ENCODE measurements at places on chromosomes 5 and 9.

- no peak for DNase-seq
These were observed 215.3 kb downstream of the PRELID2 start for GRCh38 chr5:145619806-145620310.

GRCh38 chr5:144032375-144032774, 138.1 kb downstream of the YIPF5 start:
- no peak for DNase-seq

GRCh38 chr9:20584968-20585643, 37.2 kb downstream of the MLLT3 start:
- no peak for DNase-seq

DNA sequence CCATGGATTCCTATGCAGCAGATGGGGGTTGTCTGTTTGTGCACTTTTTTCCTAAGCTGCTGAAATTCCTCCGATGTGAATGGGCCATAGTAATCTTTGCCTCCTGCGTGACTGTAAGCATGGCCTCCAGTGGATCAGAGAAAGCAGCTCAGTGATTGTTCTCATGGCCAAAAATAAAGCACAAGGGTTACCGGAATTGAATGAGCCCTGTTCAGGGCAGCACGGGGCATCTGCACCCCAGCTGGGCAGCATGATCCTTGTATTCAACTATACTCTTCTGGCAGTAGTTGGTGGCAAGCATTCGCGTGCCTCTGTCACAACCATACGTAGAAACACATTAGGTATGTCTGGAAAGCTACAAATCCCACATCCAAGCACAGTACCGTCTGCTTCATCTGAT, 193.9 kb downstream of the RORB start:
- no peak for DNase-seq

DNA sequence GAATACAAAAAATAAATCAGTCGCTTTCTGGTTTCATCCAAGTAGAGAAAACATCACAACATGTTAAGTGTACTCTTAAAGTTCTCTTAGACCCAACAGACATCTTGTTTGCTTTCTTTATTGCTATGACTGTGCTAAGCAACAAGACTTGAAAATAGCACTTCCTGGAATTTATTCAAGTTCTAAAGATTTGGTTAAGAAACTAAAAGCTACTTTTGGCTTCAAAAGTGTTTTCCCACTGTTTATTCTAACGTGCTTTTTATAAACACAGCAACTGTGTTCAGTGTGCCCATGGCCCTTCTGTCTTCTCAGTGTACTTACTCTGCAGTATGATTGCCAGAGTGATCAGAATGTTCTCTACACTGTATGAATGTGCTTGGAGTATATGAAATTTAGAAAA, 109.8 kb downstream of the GIN1 start:
- DNase-seq = no peak

DNA sequence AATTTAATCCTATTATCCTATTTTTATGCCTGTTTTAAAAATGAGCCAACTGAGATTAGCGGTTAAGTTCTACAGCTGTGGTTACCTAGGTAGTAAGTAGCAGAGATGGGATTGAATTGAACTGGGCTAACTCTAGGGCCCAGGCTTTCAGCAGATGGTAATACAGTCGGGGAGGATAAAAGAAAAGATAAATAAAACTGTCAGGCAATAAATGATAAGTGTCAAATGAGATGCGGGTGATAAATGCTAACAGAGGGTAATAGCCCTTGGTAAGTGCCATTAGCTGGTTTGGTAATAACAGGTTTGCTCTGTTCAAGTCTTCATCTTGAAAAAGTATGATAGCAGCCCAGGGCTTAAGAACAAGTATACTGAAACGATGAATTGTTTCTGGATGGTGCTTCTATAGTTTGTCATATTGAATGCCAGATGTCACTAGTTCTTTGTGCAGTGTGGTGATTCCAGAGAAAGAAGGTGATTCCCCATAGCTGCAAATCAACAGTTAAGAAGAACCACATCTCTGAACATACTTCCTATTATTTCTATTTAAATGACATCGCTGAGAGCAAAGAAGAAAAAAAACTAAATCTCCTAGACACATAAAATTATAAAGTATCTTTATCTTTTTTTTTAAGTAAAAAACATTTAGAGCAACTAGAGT, 360.8 kb upstream of the PANK3 start:
- DNase-seq = no peak

DNA sequence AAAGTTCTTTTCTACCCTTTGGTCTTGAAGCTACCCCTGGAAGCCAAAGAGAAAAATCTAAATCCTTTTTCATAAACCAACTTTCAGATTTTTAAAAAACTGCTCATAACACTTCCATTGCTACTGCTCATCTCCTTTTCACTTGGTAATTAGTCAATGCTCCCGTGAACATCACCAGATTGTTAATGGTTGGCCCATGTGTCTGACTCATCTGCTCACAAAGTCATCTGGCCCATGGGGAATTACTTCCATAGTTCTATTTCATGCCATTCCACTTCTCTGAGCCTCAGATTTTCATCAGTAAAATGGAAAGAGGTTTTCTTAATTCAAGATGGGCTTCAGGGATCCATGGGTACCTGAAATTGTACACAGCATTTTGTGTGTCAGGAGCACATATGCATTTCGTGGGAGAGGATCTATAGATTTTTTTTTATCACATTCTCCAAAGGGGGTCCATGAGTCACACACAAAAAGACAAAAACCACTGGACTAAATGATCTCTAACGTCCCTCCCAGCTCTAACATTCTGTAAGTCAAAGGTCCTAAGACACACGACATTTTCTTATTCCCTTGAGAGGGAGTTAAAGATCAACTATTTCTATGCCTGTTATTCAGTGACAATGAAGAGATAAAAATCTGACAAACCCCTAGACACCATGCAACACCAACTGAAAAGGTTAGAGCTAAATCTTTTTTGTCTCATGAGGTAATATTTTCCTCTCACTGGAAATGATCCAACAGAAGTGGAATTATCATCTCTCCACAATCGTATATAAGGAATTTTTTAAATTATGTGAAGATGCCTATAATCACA, 75.4 kb downstream of the TEX10 start:
- no peak for DNase-seq

DNA sequence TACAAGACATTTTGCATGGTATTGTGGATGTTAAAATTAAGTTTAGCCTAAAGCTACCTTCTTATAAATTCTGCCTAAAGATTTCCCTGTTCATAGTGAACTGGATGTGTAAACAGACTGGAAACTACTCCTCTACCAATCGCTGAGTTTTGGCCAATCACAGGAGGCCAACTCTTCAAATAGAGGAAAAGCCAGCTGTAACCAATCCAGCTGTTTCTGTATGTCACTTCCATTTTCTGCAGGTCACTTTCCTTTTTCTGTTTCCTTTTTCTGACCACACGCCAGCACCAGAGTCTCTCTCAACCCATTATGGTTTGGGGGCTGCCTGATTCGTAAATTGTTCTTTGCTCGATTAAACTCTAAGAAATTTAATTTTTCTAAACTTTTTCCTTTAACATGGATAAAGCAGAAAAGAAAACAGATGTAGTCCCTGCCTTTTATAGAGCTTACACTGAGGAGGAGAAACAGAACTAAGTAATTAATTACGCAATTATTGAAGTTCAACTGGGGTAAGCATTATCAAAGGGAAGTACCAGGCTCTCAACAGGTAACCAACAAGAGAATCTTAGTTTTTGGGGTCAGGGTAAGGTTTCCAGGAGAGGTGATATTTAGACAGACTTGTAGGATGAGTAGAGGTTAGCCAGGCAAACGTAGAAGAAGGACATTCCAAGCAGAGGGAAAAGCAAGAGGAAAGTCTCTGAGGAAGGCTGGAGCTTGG, 27.7 kb downstream of the RANBP3L start:
- DNase-seq = no peak

GRCh38 chr9:35636135-35636876, 14.4 kb downstream of the SIT1 start:
- DNase-seq = no peak

DNA sequence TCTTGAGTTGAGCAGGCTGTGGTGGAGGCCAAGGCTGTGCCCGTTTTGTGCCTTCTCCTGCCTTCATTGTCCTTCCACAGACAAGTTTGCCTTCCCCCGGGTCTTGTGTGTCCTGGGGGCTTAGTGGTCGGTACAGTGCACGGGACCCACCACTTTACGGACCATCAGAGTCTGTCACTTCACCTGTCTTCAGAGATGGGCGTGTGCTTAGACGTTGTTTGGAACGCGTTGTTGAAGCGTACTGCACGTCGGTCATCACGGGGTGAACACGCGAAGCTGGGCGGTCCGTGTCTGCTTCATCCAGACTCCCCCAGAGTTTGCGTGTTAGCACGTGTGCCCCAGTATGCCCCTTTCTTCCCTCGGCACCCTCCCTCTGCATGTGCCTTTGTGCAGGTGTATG, 24.8 kb downstream of the CEP72 start:
- no peak for DNase-seq

DNA sequence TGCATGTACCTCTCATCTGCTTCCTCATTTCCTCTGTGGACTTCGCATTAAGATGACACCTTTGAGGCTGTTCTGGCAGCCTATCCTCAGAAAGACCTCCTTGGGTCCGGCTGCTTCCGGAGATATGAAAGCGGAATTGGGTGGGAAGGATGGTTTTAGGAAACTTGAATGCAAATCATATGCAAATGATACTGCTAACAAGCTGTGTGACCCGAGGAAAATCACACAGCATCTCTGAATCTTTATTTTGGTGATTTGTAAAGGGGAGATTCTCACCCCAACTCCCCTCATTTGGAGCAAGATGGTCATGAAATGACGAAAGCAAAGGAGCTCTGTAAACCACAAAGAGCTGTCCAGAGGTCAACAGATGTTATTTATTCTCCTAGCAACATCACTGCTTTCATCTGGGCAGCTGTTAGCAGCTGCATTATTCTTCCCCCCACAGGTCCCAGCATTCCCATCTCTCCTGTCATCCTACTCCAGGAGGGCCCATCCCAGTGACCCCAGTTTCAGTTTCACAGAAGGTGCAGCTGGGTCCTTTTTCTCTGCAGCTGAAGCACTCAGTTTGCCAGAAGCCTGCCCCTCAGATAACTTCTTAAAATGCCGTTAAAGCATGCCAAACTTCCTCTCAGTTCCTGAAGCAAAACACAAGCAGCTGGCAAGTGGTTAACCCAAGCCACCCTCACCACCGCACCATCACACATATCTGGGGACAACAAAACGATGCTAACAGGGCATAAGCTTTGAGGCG, 269.5 kb downstream of the SEC61B start:
- no peak for DNase-seq
